ENCODE measurements at places on chromosomes 11 and 22.

- DNase-seq, result no peak
Measured at GRCh38 chr11:33227578-33228261, 29.5 kb upstream of the HIPK3 start.

DNA sequence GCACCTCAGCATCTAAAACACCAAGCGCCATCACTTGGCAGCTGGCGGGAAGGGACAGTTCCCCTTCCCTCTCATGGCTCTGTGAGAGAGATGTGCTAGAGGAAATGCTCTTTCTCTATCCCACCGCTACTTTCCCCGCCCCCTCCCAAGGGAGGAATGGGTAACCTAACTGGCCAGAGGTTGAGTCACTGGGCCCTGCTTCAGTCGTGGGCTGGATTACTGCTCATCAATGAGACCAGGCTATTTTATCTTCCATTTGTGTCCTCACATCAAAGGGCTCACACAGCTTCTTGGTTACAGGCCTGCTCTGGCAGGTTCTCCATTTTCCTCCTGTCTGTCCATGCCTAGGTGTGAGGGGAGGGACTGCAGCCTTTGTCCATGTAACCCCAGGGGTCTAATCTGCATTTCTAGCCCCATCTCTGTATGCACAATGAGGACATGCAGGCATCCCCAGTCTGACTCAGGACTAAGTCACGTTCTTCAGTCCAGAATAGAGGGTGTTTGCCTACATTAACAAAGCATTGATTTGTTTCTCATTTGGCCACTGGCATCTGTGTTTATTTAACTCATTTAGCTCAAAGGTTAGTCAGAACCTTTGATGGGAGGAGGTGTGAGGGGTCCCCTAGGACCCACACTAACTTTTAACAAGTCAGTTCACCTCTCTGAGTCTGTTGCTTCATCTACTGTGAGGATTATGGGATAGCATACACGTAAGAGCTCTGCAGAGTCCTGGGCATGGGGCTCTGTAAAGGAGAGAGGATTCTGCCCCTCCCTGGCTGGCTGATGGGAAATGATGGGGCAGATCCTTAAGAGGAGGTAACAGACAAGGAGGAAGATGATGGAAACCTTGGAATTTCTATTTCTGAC, 99.1 kb downstream of the XRRA1 start:
- no peak for DNase-seq

DNA sequence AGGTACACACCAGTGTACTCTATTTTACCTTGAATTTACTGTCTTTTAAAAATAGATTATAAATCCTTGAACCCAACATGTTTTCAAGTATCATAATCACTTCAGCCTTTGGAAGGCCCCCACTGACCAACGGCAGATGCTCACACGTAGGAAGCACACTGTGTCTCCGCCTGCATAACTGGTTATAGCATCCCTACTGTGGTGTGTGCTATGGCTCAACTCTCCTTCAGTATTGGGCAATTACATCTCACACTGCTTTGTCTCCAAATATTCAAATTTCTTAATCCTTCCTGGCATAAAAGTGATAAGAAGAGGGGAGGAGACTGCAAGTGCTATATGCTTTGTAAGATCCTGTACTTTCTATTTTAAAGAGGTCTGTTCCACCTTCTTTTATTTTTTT, 165.7 kb downstream of the CADM1 start:
- DNase-seq, result no peak

DNA sequence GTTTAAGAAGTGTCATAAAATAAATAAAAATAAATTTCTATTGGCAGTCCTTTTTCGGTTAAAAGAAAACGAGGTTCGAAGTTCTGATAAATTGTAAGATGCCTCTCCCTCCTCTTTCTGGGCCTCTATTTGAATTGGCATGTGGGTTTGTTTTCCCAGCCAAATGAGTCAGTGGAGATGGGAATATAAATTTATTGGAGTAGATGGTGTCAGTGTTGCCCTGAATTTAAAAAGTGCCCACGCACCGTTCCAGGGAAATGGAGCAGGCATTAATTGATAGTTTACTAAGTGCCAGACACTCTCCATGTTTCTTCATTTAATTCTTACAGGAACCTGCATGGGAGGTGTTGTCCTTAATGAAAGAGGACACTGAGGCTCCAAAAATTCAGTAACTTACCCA, 119.2 kb downstream of the FEZ1 start:
- no peak for DNase-seq

- no peak for DNase-seq
Measured at GRCh38 chr11:111476366-111476765, 35.8 kb downstream of the BTG4 start.

DNA sequence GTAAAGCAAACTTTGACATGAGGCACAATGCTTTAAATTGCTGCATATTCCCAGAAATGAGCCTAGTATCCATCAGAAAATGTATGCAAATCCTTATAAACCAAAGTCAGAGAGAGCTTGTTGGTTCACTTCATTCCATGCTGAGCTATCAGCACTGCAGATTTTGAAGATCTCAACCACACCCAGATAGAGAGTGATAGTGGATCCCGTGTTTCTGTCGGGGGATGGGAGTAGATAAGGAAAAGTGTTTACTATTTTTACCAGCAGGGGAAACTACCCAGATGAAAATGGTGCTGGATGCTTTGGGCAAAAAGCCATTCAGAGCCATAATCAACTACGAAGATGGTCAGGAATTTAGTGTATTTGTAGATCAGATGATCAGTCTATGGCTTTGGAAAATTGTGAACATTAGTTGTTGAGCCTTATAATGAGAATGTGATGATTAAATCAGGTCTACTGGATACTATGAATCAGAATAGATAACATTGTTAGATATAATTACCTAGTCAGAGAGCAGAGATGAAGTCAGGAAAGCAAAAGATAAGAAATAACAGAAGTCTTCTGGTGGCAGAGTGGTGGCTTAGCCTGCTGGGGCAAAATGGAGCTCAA, 10.8 kb downstream of the OR51B6 start:
- DNase-seq, result no peak

GRCh38 chr11:2302306-2302895, 588 bp downstream of the TSPAN32 start:
- DNase-seq, result no peak

DNA sequence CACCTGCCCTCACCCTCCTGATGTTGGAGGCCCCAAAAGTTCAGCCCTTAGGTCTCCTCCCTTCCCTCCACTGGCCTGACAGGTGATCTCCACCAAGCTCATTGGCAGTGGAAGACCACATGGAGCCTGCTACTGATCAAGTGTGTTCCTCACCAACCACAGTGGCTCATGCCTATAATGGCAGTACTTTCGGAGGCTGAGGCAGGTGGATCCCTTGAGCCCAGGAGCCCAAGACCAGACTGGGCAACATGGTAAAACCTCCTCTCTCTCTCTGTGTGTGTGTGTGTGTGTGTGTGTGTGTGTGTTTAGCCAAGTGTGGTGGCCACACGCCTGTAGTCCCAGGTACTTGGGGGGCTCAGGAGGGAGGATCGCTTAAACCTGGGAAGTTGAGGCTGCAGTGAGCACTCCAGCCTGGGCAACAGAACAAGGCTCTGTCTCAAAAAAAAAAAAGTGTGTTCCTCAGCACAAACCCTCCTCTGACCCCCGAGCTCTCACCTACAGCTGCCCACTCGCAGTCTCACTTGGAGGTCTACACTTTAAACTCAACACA, 4.3 kb upstream of the YPEL1 start:
- no peak for DNase-seq

GRCh38 chr11:72363112-72363511, 71.2 kb downstream of the CLPB start:
- no peak for DNase-seq

GRCh38 chr11:9972989-9973388, 309.1 kb downstream of the SWAP70 start:
- no peak for DNase-seq
